ENCODE measurements at places on chromosomes 4 and X.

GRCh38 chr4:41881981-41882624 is 53.1 kb upstream of the TMEM33 start:
- no peak for DNase-seq

- no peak for DNase-seq
These were observed 244.5 kb upstream of the PITX2 start for GRCh38 chr4:110867251-110867960.

- no peak for DNase-seq
These were observed at the start of gene RAB33A for GRCh38 chrX:130171446-130172126. TSS of gene RAB33A (plus strand) at chrX:130171962. CDS start at chrX:130172063, 101 bp downstream.

- DNase-seq: no peak
These were observed 42.2 kb downstream of the SEC31A start for GRCh38 chr4:82848706-82849105.

GRCh38 chr4:110683601-110684000 is 60.7 kb upstream of the PITX2 start:
- no peak for DNase-seq

GRCh38 chrX:136256026-136256425 is 4.8 kb upstream of the MAP7D3 start:
- DNase-seq: no peak

DNA sequence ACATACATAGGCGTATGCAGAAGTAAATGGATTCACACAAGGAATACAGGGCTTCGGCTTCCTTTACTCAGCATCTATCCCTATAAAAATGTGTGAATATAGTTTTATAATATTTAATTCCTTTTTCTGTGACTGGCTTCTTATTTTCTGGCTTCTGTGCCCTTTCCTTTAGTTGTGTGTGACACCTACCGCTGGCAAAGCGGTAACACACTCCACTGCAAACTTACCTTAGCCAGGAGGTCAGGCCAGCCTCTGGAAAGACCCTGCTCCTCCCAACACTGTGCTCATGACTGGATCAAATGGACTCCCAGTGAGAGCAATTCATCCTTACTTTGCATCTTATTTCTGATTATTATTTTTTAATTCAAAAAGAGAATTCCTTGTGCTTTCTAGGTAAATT is 244.2 kb downstream of the ANK2 start:
- no peak for DNase-seq

- peak; percentile 1 for DNase-seq
These were observed 177.4 kb downstream of the DCHS2 start for GRCh38 chr4:154314248-154314647.

DNA sequence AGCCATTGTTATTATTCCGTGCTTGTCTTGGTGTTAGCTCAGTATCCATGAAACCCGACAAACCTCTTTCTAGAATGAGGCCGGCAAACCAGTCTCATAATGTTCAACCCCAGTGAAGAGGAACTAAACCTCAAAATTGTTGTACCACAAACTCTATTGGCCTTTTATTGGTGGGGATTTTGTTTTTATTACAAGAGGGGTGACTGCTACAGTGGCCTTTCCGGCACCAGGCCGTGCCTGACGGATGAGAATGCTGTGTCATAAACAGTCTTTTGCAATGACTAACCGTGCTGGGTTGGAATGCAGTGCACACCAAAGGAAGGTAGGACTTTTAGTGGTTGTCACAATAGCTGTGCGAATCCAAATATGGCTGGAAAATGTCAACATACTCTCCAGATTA is 60.8 kb downstream of the SHROOM2 start:
- peak; percentile 90 for DNase-seq

- DNase-seq: no peak
These were observed 648 bp upstream of the MSMO1 start for GRCh38 chr4:165326831-165327210.

- DNase-seq: no peak
These were observed 1012.1 kb upstream of the SLIT2 start for GRCh38 chr4:19239565-19239964.

DNA sequence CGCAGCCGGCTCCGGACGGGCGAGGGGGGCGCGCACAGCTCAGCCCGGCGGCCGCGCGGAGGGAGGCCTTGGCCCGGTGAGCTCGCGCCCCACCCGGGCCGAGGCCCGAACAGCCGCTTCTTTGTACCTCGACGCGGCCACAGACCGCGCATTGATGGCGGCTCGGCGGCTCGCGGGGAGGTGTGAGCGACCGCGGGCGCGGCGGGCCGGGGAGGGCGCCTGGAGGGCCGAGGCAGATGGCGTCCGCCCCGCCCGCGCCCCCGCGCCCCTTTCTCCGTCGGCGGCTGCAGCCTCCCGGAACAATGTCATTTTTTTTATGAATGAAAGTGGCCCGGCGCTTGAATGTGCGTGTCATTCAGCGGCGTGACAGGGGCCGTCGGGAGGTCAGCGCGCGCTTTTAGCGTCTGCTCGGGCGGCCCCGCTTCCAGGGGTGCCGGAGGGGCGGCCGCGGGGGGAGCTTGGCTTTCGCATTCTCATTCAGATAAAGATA is 1.8 kb downstream of the FGFR3 start:
- DNase-seq: no peak

Data from SW480 (cell line).